SK-MEL-5 (cell line): ENCODE measurements at places on chromosomes 16 and 17. TPM values are rescaled to one million over a fixed set of nuclear protein-coding genes. Genes with fewer than 3 reads are reported as not detected.

The ADAD2 gene
- 0.11 and 0.21 TPM in 2 replicates for total RNA-seq

- DNase-seq, result no peak
These were observed 22.4 kb downstream of the MIS12 start for GRCh38 chr17:5508810-5509209.

GRCh38 chr17:57586196-57586740, 158.8 kb downstream of the CCDC182 start:
- no peak for DNase-seq

GRCh38 chr16:27678955-27679354, 129.0 kb downstream of the KATNIP start:
- DNase-seq, result no peak

- no peak for DNase-seq
These were observed 23.1 kb downstream of the GPT2 start for GRCh38 chr16:46907061-46907774.
